ENCODE measurements at places on chromosomes 4 and X. TPM values are rescaled to one million over a fixed set of nuclear protein-coding genes. Genes with fewer than 3 reads are reported as not detected.

The XAGE1A gene
- polyA plus RNA-seq, result not detected

The SCD5 gene
- 34.0 TPM for polyA plus RNA-seq

- no peak for DNase-seq
Observed at GRCh38 chr4:122903766-122904288, 18.6 kb downstream of the NUDT6 start.

- no peak for DNase-seq
Observed at GRCh38 chr4:186827534-186827897, 103.9 kb upstream of the FAT1 start.

DNA sequence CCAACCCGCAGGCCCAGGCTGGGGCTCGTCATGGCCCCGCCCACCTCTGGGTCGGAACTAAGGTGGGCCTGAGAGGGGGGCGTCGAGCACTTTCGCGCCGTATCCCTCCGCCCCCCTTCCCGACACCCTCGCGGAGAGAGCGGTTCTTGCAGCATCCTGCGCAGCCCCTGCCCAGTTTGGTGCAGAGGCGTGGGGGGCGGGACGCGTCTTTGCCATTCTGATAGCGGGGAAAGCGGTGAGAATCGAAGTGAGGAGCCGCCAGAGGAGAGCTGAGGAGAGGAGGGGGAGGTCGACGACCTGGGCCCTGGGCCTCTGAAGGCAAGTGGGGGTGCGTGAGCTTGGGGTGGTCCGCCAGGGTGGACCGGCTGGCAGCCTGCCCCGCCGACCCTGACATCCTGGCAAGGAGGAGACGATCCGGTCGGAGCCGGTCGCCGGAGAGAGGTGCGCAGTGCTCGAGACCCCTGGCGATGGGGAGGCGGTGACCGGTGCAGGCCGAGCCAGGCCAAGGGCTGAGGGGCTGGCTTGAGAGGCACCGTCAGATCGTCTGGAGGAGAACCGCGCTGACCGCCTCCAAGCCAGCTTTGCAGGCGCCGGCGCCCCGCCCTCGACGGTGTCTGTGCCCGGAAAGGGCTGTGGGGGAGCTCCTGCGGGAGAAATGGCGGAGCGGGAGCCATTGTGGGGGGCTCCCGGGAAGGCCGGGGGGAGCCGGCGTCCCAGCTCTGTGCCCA is 25.5 kb downstream of the GPRASP3 start:
- peak; percentile 48 for DNase-seq

DNA sequence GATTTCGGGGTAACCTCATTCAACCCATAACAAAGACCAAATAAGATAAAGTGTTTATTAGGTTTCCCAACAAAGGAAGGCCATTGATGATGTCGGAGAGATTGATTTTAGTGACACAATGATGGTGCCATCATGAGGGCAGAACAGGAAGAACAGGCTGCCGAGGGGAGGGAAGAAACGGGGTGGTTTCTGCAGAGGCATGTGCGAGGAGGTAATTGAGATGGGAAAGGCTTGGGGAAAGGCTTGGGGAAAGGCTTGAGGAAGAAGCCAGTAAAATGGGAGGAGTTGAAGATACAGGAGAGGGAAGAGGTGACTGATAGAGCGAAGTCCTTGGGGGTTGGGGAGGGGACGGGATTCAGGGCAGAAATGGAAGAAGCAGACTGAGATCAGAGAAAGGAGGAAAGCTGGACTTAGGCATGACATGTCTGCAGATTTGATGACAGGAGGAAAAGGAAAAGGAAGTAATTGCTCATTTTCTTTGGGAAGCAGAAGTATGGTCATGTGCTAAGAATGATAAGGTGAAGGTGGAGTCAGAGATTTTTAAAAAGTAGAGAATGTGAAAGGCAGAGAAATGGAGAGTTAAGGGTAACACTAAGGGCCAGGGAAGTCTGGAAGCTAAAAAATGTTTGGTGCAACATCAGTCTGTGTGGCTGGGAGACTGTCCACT is 6.0 kb downstream of the HPSE start:
- no peak for DNase-seq

DNA sequence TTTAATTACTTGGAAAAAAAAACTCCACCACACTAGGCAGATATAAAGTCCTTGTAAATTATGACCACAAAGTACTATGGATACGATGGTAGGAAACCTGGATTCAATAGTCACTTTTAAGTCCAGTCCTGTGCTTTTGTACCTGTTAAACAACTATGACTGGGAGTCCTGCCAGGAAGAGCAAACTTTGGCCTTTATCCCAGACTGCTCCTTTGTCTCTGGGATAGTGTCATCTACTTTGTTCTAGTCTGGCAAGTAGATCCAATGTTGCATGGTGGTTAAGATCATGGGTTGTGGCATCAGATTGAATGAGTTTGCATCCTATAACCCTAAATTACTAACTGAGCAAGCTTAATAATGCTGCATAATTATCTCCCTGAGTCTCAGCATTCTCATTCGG is 175.3 kb upstream of the FGF13 start:
- DNase-seq, result no peak

DNA sequence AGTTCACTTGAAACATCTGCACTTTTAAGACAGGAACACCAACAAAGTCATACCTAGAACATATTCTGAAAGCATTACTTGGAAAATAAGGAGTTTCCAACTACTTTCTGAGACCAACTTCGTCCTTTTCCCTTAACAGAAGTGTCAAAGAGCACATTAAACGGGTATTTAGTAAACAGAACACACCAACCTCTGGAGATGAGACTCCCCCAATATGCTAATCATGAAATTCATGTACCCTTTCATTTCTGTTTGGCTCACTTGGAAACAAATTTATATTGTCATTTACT is 69.2 kb downstream of the NOCT start:
- DNase-seq, result no peak
